ENCODE measurements at places on chromosomes 3 and 15.

GRCh38 chr3:134460965-134461364 is 24.8 kb downstream of the ANAPC13 start:
- no peak for DNase-seq

DNA sequence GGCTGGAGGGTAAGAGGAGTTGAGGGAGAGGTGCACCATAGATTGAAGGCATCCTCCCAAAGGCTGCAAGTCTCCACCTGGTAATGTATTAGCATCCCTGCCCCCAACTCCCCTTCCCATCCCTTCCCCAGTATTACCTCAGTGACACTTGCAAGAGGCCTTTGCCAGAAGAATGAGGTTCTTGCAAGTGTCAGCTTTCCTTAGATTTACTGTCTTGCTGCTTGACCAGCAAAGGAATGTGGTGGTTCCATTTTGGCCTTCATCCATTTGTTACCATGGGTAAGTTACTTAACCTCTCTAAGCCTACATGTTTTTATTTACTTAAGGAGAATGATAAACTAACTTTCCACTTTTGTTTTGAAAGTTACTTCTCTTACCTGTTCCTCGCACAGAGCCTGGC is 108.9 kb downstream of the LRTM1 start:
- no peak for DNase-seq

GRCh38 chr3:153289334-153289808 is 127.3 kb downstream of the RAP2B start:
- DNase-seq = no peak

DNA sequence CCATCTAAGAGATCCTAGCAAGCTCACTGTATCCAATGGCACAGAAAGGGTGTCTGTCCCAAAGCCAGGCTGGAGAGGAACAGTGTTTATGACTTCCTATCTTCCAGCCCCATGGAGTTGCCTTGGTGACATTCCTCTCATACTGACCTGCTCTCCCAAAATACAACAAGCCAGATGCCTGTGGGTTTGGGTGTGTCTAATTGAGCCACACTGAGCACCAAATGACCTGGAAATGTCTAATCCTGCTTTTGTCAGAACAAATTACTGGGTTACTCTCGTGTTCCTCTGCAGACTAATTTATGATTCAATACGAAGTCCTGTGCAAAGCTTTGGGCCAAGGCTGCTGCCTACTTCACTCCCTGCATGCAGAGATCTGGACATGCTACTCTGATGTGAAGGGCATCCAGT is 98.1 kb upstream of the STRIT1 start:
- no peak for DNase-seq

Data from Panc1 (cell line).